ENCODE measurements at places on chromosomes 7 and 10.

DNA sequence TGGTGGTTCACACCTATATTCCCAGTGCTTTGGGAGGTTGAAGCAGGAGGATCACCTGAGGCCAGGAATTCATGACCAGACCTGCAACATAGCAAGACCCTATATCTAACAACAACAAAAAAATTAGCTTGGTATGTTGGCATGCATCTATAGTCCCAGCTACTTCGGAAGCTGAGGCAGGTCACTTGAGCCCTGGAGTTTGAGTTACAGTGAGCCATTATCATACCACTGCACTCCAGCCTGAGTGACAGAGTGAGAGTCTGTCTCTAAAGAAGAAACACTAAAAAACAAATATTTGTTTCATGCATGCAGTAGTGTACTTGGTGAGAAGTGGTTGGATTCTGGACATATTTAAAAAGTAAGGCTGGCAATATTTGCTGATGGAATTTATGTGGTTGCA is 198.1 kb downstream of the BBS9 start:
- DNase-seq = no peak

DNA sequence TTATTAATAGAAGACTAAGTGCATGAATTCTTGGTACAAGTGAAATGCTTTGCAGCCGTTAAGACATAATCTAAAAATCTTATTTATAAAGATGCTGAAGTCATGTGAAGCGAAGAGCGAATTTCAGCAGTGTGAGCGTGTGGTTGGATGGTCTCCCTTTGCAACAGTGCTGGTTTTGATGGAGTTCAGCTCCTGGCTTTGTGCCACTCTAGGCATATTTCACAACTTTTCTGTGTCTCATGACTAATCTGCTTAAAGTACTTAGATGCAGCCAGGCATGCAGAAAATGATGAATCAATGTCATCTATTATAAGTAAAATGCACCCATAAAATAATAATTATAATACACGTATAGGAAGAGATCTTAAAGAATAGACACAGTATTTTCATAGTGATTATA is 107.2 kb upstream of the TCERG1L start:
- DNase-seq = no peak

- DNase-seq = no peak
These were observed 49.4 kb downstream of the HTRA1 start for GRCh38 chr10:122510736-122511135.

- no peak for DNase-seq
These were observed 74.9 kb upstream of the COL13A1 start for GRCh38 chr10:69726850-69727249.

DNA sequence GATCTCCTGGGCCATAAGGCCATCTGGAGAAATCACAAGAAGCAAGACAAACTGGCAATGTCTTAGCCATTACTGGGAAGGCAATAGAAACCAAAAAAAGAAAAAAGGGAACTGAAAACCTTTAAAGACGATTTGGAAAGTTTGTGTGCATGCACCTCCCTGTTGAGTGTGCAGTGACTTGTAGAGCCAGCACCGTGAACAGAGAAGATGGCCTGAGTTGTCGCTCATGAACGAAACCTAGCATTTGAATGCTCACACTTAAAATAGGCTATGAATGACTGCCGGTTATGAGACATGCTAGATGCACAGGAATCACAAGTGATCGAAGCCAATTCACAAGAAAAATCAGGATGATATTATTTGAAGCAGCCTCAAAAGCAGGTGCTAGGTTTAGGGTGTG is 151.3 kb upstream of the ADO start:
- DNase-seq = no peak

DNA sequence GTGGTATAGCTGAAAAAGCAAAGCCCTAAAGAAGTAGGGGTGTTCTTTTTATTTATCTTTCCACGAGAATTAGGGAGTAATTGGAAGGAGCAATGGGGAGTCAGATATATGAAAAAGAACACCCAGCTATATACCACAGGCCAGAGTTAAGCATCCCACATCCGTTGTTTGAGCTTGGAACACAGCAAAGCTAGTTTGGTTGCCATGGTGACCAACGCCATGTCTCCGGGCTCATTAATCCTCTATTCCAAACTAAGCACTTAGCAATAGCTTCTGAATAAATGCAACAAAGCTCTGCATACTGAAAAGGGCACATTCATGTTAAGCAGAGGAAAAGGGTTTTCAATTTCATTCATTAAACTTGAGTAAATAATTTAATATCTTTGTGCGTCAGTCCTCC is 23.5 kb downstream of the ASB4 start:
- peak; percentile 7 for DNase-seq
